Muscle of leg (tissue), 16 donors: ENCODE measurements at places on chromosomes 2 and 18. TPM values are rescaled to one million over a fixed set of nuclear protein-coding genes. Genes with fewer than 3 reads are reported as not detected.

GRCh38 chr2:126914811-126915500, 16.3 kb downstream of the TEX51 start:
- DNase-seq, result no peak
- H3K27ac ChIP-seq, result no peak overlapping the region
- no peak overlapping the region for H3K4me3 ChIP-seq

DNA sequence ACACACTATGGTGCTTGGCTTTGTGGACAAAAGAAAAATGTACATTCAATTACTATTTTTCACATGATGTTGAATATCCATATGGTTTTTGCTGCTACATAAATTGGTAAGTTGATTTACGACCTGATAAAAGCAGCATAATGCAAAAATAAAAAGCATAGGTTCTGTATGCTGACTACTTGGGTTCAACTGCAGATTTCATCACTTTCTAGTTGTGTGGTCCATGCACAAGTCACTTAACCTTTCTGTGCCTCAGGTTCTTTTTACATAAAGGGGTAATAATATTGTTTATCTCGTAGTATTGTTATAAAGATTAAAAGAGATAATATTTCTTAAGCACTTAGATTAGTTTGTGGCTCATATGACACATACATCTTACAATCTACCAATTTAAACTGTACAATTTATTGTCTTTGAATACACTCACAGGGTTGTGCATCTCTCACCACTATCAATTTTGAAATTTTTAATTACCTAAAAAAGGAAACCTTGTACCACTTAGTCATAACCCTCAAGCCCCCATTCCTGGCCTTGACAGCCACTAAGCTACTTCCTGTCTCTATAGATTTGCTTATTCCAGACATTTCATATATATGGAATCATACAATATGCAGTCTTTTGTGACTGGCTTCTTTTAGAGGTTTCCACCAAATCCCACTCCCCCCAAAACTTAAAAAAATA, 1443.9 kb downstream of the SUCLG1 start:
- H3K4me1 ChIP-seq, result no peaks in the 10 kb centered on the region
- H3K27ac ChIP-seq, result no peak overlapping the region
- no peaks in the 10 kb centered on the region for H3K27me3 ChIP-seq
- no peak overlapping the region for H3K4me3 ChIP-seq
- no peak for DNase-seq

DNA sequence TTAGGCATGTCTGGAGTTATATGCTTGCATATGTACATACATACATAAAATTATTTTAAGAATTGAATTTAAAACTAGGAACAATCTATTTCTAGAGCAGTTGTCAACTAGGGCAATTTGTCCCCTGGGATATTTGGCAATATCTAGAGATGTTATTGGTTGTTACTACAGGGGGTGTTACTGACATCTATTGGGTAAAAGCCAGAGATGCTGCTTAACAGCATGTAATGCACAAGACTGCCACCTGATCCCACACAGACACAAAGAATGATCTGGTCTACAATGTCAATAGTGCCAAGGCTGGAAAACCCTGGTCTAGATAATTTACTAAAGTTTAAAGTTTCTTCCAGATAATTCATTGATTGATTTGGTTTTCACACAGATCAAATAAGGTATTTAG, 185.3 kb downstream of the NYAP2 start:
- H3K27ac ChIP-seq, result no peak overlapping the region
- no peaks in the 10 kb centered on the region for H3K4me1 ChIP-seq
- no peaks in the 10 kb centered on the region for H3K27me3 ChIP-seq
- no peak overlapping the region for H3K4me3 ChIP-seq
- H3K36me3 ChIP-seq, result no peaks in the 10 kb centered on the region

DNA sequence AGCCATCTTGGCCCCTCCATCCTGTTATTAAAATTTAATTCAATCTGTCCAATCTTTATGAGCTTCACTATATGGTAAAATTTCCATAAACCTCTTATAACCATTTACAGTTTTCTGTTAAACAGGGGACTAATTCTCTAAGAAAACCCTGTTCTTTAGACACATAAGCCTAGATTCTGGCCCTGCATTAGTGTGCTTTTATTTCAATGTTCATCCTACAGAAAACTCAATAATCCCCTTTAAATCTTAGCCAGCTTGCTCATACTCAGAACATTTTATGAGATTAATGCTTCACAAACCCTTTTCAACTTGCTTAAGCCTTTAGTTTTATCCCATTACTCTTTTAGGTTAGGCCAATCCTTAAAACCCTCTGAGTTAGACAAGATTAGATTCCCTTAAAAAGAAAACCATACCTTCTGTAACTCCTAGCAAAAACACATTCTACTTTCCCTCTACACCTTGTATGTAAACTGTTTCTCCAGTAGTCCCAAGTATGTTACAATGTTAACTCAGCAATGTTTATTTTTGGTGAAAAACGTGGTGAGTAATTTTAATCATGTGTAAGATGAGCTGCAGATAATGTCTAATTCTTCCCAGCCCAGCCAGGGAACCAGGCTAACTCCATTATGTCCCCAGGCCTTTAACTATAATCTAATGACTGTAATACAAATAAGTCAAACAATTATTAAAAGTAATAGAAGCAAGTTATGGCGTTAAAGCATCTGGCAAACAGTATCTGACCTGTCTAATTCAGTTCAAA, 1953.4 kb upstream of the LRRTM1 start:
- DNase-seq, result no peak
- H3K4me1 ChIP-seq, result peaks cover 8% of the 10 kb centered on the region
- H3K4me3 ChIP-seq, result no peak overlapping the region
- H3K36me3 ChIP-seq, result no peaks in the 10 kb centered on the region
- peak overlapping the region; percentile 45 for H3K27ac ChIP-seq
- H3K27me3 ChIP-seq, result no peaks in the 10 kb centered on the region

The AMMECR1L gene
- 14.0 TPM for polyA plus RNA-seq

The GALNT3 gene
- polyA plus RNA-seq, result 1.2 TPM
